ENCODE measurements at places on chromosomes 16 and 17.

DNA sequence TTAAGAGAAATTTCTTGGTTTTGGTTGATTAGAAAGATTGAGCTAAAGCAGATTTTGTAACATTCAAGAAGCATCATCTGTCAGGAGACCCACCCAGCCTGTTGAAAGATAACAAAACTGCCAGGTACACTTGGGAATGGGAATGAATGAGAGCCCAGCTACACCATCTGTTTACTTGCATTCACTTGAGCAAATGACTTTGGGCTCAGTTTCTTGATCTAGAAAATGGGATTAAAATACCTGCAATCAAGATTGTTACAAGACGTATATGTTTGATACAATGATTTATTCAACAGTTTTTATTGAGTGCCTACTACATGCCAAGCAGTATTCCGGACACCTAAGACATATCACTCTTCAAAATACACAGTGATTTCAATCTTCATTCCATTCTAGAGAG lies 76.3 kb upstream of the HAS3 start:
- DNase-seq, result no peak

- no peak for DNase-seq
Measured at GRCh38 chr16:84306564-84306963, 11.9 kb downstream of the WFDC1 start.

DNA sequence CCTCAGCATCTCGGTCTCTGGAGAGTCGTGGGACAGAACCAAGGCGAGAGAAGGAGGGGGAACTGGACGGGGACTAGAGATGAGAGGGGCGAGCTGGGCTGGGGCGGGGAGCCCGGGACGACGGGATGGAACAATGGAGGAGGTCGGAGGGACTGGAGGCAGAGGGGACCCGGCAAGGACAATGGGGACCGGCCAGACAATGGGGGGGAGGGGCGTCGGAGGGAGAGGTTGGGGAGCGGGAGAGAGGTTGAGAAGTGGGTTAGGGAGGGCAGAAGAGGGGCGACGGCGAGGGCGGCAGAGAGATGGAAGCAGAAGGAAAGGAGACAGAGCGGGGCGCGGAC lies 719 bp downstream of the NGFR start:
- DNase-seq, result no peak

GRCh38 chr17:50021681-50022370 lies 26.8 kb upstream of the DLX3 start:
- no peak for DNase-seq

- DNase-seq, result no peak
Measured at GRCh38 chr17:40063901-40064531, 1.3 kb downstream of the THRA start.

DNA sequence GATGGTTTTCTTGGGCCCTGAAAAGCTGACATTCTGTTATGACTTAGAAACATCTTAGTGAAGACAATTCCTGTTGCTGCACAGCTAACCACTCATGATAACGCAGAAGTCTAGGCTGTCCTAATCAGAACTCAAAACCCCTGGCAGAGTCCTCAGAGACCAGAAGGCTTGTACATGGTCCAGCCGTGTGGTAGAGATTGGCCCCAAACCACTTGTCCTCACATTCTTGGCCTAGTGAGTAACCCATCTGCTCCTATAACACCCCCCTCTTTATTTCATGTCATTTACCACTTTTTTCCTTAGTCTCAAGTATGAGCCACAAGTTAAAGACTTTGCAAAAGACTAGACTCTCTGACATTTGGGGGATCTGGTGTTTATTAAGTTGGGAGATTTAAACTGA lies 116.5 kb upstream of the ADAMTS18 start:
- no peak for DNase-seq

DNA sequence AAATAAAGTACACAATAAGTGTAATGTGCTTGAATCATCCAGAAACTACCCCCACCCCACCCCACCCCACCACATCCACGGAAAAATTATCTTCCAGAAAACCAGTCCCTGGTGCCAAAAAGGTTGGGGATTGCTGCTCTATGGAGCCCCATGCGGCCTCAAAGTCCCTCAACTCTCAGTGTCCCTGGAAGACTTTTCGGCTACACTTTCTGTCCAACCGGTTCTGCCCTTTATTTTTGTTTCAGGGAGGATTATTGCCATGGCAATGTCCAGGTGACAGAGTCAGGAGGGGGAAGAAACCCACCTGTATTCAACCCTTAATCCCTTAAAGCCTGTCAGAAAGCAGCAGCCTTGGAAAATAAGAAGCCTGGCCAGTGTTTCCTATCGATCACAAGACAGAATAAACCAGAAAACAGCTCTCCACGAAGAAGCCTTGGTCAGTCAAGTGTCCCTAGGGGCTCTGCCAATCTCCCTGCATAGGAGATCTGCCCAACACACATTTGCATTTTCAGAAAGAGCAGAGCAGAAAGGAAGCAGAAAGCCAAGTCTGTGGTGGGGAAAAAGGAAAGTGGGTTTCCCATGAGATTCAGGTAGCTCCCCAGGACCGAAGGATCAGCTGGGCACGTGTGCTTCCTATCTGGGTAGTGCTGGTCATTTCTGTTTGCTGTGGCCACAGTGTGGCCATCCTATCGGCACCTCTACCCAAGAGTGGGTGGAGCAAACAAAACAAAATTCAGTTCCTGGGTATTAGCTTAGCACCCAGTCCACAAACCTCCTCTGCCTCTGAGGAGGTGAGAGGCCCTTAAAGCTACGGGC lies 342.7 kb downstream of the SOX9 start:
- no peak for DNase-seq

DNA sequence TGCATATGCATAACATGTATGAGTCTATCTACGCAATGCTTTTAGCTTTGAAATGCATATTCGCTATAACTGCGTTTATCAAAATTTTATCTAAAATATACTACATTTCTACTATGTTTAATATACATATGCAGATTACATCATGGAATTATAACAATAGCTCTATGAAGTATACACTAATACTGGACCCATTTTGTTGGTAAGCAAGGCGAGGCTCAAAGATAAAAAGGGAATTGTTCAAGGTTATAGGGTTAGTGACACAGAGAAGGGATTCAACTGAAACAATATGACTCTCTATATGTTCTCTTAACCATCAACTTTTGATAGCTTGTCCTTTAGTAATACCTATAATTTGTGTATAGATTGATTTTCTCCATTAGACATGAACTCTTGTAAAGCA lies 60.9 kb upstream of the SMIM36 start:
- no peak for DNase-seq

- no peak for DNase-seq
Measured at GRCh38 chr16:79480929-79481328, 119.6 kb downstream of the MAF start.

GRCh38 chr17:27497696-27498095 lies 41.4 kb downstream of the KSR1 start:
- DNase-seq, result no peak

GRCh38 chr16:81469710-81470535 lies 25.3 kb downstream of the CMIP start:
- peak; percentile 99 for DNase-seq

DNA sequence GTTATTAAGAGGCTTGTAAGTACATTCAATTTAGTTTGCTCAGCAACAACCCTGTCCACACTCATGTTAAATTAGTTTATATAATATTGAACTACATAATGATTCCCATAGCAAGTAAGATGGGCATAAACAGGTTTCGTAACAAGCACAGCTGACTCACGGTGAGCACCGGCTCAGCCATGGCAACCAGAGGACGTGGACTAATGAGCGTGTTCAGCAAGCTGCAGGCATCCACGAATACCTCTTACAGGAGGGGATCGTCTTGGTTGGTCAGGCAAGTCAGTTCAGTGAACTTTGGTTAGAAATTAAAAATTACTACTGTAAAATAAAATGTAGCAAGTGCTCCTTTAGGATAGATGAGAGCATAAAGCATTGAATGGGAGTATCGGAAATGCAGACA lies 58.4 kb downstream of the ELAC2 start:
- no peak for DNase-seq

DNA sequence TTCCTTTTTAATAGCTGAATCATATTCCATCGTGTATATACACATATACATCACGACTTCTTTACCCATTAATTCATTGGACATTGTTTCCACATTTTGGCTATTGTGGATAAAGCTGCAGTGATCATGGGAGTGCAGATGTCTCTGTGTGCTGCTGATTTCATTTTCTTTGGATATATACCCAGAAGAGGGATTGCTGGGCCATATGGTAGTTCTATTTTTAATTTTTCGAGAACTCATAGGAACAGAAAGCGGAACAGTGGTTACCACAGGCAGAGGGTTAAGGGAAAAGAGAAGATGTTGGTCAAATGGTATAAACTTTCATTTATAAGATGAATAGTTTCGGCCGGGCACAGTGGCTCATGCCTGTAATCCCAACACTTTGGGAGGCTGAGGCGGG lies 187.4 kb upstream of the MYOCD start:
- no peak for DNase-seq

GRCh38 chr17:39094607-39095308 lies 56.7 kb downstream of the PLXDC1 start:
- peak; percentile 34 for DNase-seq

- no peak for DNase-seq
Measured at GRCh38 chr17:6374761-6375312, 60.1 kb downstream of the AIPL1 start.

- DNase-seq, result no peak
Measured at GRCh38 chr16:88494335-88495154, 41.5 kb downstream of the ZFPM1 start.

- DNase-seq, result no peak
Measured at GRCh38 chr17:54221499-54221898, 398.8 kb downstream of the KIF2B start.

DNA sequence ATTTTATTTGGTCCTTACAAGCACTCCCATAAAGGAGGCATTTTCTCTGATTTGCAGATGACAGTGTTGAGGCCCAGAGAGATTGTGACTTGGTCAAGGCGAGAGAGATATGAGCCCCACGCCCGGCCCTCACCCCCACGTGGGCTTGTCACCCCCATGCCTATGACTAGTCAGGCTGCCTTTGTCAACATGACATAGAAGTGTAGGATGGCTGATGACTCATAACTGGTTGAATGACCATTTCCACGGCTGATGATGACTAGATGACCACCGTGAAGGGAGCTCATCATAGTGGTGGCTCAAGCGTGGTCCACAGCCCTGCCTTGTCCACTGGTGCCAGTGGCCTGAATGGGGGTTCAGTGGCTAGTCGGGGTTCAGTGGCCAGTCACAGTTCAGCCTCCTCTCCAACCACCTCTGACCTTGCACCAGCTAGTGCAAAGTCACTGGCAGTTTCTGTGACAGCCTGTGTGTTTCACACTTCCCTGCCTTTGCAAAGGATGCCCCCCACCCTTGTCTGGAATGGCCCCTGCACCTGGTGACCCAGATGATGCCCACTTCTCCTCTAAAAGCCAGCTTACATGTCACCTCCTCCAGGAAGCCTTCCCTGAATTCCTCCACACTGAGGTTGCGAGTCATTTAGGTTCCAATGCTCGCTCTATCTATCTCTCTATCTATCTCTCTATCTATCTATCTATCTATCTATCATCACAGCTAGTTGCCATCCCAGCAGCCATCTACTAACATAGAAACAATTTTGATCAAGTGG lies 3.8 kb upstream of the WSCD1 start:
- no peak for DNase-seq

DNA sequence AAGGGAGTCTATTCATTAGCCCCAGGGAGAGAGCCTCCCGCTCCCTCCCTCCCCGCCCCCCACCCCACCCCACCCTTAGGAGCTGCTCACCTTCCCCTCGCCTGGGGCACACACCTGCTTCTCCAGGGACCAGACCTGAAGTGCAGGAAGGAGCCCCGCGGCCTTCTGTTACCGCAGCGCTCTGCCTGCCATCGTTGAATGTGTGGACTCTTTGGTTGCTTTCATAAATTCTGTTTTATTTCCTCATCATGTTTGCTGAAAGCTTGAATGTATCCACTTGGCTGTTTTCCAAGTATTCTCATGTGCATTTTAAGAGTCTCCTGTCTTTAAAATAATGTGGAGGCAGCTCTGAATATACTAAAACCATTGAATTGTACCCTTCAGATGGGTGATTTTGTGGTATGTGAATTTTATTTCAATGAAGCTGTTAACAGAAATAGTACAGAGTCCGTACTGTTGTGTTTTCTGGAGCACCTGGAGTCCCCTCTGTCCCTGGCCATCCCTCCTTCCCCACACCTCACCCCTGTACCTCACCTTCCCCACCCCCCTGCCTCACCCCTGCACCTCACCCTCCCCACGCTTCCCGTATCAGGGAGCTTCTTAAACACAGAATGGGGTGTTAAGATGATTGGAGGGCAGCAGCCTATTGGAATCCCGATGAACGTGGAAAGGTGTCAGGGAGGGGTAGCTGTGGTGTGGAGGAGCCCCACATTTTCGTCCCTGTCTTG lies 25.5 kb downstream of the RAB11FIP3 start:
- no peak for DNase-seq

- DNase-seq, result peak; percentile 23
Measured at GRCh38 chr17:50848711-50849110, 13.3 kb downstream of the WFIKKN2 start.

- DNase-seq, result no peak
Measured at GRCh38 chr16:54715011-54715410, 215.7 kb upstream of the IRX5 start.

DNA sequence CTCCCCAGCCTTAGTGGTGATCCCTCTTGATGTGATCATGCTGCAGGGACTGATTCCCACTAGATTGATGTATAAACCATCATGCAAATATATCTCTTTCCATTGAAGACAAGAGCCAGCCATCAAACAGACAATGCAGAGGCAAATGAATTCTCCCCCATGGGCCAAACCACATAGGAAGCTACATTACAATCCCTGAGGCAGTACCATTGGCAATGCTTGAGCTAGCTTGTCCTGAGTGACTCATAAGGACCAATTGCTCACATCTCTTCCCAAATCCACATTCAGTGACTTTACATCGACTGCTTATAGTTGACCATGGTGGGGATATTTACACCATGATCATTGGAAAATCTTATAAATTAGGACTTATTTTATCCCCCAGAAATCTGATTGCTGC lies 242.2 kb downstream of the SHISA9 start:
- DNase-seq, result no peak

GRCh38 chr16:62224646-62225209 lies 188.5 kb upstream of the CDH8 start:
- no peak for DNase-seq

DNA sequence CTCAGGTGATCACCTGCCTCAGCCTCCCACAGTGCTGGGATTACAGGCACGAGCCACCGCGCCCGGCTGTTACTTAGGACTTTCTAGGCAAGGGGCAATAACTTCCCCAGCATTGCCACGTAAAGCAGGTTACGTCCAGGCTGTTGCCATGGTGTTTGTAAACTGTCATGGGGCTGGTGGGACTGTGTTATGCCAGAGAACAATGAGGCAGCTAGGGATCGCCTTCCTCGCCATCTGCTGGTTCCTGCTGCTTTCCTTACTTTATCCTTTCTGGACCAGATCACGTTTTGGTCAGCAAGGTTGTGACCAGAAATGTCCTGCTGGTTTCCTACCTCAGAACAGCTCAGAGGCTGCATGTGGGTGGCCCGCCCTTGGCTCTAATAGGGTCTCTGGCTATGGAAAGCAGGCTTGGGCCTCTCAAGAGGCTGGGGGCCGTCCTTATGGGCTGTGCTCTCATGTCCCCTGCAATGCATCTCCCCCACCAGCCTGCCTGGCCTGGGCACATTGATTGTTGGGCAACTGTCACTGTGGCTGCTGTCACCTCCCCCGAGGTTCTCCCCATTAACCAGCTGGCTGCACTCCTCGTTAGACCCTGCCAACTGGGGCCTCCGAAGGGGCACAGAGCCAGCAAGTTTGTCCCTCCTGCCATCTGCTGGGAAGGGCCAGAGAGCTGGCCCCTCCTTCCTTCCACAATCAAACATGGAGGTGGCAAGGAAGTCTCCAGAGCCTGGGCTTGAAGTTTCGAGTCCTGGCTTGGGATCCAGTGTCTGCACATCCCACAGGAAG lies 28.2 kb upstream of the ZC3H18 start:
- DNase-seq, result no peak
